Stimulated activated CD8-positive, alpha-beta memory T cell treated with anti-CD3 and anti-CD28 coated beads, Interleukin-7, amount 100 ng/mL, for 4 hours (primary cell): ENCODE measurements at places on chromosomes 12 and 14.

DNA sequence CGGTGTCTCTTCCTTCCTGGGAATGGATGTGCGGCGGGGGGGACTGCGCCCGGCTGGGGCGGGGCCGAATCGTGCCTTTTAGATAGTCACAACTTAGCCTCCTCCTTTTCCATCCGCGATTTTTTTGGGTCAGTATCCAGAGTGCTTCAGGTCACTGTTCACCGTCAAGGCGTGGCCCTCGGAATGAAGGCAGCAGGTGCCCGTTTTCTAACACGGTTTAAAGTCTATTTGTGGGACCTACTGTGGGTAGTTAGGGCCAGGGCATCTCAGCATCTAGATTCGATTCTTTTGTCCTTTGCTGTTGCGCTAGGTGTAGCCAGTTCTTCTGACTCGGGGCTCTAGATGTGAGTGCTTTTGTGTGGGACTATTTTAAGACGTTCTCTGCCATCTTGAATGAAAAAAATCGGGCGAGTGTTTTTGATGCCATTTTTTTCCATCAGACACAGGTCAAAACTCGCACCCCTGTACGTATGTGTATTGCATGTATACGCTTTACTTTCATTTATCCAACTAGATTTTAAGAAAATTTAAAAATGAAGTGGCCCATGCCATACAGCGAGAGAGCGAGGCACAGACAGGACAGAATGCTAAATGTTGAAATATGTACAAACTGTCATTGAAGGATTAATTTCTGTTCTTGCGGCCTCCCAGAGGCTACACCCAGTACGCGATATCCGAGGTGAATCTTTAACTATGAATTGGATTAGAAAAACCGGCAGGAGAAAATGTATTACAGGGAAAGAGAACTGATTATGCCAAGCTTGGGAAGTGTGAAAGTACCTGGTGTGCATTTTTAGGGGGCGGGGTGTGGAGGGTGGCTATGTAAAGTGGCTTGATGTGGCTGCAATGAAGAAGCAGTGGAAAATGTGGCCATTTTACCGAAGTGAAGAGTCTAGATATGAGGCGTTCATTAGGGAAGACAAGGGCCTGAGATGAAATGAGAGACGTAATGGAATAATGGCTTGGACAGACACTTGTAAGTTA lies 835 bp downstream of the VEZT start:
- peak; percentile 17 for DNase-seq

- DNase-seq: no peak
Measured at GRCh38 chr12:106137530-106138356, 1.0 kb downstream of the NUAK1 start.

- DNase-seq: no peak
Measured at GRCh38 chr14:71711619-71712018, 220.6 kb upstream of the RGS6 start.

- DNase-seq: peak; percentile 55
Measured at GRCh38 chr14:77124345-77125280, 17.0 kb downstream of the ZDHHC22 start.

DNA sequence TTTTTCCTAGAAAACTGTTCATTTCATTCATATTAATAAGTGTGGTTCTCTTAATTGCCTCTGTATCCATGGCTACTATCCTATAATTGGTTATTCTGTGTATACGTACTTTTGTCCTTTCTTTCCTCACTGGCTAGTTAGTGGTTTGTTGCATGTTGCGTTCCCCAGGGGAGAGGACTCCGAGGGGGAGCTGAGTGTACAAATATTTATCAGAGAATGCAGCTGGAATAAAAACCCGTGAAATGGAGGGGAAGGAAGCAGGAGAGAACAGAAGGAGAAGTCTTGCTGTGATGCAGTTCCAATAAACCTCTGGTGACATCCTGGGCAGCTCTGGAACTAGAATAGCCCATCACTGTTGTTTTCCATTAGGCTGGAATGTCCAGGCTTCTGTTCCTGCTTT lies 117.1 kb upstream of the RGS6 start:
- DNase-seq: no peak

GRCh38 chr12:94553130-94553519 lies 93.5 kb upstream of the CEP83 start:
- DNase-seq: no peak

DNA sequence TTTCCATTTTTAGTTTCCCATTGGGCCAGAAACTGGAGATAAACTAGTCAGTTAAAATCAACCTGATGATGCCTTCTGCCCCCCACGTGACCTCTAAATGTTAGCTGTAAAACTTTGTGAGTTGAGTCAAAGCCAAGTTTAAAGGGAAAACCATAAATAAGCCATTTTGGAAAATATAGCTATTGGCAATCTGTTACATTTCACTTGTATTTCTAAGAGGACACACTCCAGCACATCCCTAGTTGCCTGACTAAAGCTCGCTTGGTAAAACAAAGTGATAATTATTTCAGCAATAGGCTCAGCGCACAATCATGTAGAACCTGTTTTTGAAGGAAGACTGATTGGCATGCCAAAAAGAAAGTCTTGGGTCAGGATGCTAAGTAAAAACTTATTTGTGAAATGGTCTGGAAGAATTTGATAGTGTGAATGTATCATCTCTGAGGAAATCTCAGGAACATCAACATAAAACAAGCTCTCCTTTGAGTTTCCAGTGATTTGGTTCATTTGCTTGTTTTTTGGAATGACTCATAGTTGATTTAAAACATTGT lies 49.2 kb upstream of the AEBP2 start:
- no peak for DNase-seq

DNA sequence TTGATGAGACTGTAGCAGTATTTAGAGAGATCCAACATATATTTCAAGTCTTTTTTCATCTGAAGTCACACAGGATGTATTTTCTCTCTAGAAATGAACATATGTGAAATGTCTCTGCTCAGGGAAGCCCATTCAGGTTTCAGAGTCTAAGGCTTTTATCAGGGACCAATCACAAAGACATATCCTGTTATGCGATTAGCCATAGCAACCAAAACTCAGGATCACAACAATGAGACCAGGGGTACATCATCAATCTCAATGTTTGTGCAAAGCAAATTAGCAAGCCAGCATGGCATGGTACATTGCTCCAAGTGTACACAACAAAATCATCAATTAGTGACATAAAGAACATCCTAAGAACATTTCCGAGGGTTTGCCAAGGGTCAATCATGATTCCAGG lies 99.2 kb upstream of the AMN1 start:
- no peak for DNase-seq

- no peak for DNase-seq
Measured at GRCh38 chr12:120928864-120929652, 24.9 kb upstream of the SPPL3 start.

- DNase-seq: no peak
Measured at GRCh38 chr12:81626406-81626805, 132.7 kb downstream of the PPFIA2 start.

- DNase-seq: no peak
Measured at GRCh38 chr12:5073853-5074252, 30.2 kb downstream of the KCNA5 start.

- DNase-seq: no peak
Measured at GRCh38 chr12:57604454-57604991, at the start of gene DTX3. TSS of gene DTX3 (plus strand) at chr12:57604824. CDS start at chr12:57606518, 1,694 bp downstream.

DNA sequence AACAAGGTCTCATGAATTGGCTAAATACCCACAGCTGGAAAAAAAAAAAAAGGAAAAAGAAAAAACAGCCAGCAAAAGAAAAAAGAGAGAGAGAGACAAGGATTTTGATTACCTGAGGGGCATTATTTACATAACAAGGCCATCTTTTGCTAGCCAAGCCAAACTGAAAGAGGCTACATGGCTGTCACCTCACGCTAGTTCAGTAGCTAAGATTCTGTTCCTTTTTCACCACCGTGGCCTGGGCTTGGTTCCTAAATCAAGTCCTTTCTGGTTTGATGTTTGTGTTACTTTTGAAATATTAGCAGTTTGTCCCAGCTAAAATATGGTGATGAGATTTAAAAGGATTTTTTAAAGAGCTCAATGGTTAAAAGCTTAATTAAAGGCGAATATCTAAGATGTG lies 2.0 kb upstream of the SDS start:
- DNase-seq: no peak

GRCh38 chr12:2344476-2344875 lies 291.7 kb downstream of the CACNA1C start:
- DNase-seq: no peak

DNA sequence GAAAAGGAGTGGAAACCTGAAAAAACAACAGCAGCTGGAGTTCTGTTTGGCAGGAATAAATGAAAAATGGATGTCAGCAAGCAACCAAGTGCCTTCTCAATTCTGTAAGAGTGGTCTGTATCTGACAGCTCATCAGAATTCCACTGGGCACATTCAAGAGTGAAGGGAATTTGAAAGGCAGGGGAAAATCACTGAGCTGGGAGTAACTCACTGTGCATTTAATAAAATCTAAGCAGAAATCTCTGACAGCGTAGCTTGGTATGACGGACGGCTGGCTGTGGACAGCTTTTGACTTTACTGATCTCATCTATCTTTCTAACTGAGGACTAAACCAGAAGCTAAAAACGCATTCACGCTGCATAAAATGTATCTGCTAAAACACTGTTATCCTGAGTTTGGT lies 153.4 kb downstream of the RIMBP2 start:
- DNase-seq: no peak
